Inflammatory macrophage (primary cell): ENCODE measurements at places on chromosomes 7 and 10.

GRCh38 chr10:42864575-42864974 is 82.0 kb downstream of the BMS1 start:
- DNase-seq = peak; percentile 55

DNA sequence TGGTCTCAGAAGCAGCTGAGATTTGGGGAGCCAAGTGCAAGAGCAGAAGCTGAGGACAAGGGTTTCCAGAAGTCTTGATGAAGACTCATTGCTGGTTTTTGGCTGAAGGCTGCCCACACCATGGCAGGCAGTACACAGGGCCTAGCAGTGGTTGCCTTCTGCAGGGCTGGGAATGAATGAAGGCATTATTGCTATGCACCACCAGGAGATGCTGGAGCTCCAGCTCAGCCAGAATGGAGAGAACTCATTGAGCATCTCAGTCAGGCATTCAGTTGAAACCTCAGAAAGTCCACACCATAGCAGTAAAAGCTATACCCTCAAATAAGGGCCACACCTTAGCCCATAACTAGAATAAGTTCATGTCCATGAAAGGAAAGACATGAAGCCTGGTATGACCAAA is 190.5 kb downstream of the DPP6 start:
- no peak for DNase-seq

DNA sequence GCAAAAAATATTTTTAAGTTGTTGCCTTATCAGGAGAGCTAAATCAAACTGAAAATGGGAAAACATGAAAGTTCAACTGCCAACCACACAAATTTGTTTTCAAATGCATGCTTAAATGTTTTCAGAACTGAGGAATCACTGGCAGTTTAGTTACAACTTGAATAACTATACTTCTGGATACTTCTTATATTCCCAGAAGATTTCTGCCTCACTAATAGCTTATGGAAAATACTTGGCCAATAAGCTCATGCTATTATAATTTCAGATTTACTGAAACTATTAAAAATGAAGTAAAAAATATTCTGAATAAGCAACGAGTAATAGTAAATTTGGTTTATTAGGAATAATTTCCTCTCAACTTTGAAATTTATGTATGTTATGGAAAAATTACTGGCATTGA is 222.2 kb downstream of the CDK14 start:
- no peak for DNase-seq

GRCh38 chr7:102431617-102432298 is 1.6 kb upstream of the ORAI2 start:
- no peak for DNase-seq

DNA sequence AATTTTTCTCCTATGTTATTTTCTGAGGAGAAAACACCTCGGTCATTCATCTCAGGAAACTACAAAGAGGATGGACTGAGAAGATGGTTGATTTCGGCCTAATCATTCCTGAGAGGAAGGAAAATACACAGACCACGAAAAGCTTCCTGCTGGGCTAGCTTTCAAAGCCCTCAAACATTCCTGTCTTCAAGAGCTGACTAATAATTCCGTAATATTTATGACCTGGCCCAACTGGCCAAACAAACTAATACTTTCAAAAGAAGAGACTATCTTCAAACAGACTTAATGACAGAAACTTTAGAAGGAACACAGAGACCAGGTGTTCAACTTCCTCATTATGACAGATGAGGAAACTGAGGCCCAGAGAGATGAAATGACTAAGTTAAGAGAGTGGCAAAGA is 215.1 kb upstream of the FRMD4A start:
- no peak for DNase-seq

- peak; percentile 37 for DNase-seq
Measured at GRCh38 chr7:88835147-88835728, 39.7 kb upstream of the TEX47 start.

- DNase-seq = peak; percentile 94
Measured at GRCh38 chr10:72048450-72049124, 39.8 kb downstream of the SPOCK2 start.

DNA sequence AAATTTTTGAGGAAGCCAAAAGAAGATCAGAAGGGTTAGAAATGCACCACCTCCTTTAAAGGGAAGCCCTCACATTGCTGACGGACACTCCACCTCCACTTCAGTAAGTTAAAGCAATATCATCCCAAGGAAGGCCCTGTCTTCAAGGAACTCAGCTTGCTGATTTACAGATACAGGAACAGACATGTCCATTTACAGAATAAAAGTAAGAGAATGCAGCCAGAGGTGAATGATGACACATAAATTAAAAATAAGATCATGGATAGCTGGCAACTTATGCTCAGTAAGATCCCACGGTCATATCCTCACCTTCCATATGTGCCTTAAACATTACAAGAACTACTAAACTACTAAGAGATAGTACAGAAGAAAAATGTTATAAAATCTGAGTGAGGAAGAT is 20.4 kb downstream of the GRB10 start:
- DNase-seq = no peak

- DNase-seq = no peak
Measured at GRCh38 chr10:50636618-50637579, 13.1 kb upstream of the SGMS1 start.

DNA sequence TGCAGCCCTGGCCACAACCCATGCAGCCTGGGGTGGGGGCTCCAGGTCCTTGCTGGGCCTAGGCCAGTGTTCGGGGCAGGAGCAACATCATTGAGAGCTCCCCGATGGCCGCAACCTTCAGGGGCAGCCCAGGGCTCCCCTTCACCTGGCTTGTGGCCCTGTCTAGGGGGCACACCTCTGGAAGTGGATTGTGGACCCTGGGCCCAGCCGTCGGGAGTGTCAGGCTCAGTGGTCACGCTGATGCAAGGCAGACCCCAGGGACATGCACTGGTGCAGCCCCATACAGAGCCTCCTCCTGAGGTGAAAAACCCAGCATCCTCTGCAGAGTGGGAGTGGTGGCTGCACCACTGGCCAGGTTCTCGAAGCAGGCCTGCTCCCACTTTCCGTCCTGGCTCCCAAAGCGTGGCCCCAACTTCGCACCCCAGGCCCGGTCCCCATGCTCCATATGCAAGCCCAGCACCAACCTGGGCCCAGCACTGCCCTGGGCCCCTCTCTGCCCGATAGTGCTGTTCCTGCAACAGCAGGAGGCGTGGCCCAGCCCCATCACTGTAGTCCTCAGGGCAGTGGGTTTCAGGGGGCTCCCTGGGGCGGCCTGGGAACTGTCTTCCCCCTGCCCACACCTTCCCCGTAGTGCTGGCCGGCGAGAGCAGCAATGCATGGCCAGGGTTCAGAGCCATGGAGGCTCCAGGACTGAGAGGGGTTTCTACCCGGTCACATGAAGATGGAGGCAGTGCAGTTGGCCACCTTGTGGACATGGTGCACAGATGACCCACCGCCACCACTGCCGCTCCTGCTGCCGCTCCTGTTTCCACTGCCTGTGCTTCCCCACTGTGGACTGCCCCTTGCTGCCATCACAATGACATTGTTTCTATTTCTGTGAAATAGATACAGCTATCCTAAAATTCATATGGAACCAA is 303.9 kb upstream of the NRG3 start:
- DNase-seq = no peak

DNA sequence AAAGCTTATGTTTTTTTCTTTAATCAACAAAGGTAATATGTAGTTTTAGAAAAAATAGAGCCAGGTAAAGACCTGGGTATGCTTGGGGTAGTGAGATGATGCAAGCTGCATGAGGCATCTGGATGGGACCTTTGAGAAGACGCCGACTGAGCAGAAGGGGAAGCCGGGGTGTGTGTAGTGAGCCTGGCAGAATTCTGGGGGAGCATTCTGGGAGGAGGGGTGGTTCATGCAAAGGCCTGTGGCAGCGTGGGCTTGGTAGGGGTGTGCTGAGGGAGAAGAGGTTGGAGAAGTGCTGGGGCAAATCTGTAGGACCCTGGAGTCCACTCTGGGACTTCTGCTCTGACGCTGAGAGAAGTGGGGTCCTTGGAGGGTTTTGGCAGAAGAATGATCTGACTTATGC is 33.9 kb upstream of the SHH start:
- no peak for DNase-seq

- no peak for DNase-seq
Measured at GRCh38 chr10:58780476-58780875, 267.8 kb downstream of the BICC1 start.

GRCh38 chr10:127186813-127187212 is 9.6 kb downstream of the INSYN2A start:
- no peak for DNase-seq

DNA sequence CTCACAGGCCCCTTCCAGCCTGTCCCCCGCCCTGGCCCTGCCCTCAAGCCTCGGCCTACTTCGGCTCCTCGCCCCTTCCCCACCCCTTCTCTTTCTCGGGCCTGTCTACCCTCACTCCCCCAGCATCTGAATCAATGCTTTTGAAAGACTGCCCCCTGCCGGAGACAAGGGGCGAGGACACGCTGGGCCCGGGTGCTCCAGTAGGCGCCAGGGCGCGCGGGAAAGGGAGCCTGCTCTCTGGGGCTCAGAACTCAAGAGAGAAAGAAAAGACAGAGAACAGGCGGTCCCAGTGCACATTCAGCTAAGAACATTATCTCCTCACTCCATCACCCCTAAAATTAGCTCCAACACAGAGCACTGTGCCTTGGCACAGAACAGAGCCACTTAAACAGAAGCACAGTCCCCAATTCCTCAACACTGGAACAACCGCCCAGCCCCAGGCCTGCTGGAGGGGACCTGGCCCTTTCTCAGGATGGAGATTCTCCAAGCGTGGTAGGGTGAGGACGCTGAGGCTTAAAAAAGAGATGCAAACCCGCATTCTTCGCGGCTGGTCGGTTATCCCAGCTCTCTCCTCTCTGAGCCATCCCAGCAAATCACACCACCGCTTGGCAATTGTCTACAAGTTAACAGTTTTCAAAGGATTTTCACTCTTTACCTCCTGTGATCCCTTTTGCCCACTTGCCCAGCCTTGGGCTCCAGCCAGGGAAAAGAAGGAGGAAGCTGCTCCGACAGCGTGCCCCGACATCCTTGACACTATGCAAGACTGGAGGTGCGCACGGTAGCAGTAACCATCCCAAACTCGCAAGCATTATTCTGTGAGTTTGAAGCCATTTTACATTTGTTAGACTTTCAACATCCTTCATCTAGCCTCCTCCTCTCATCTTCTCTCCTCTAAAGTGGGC is 2.1 kb downstream of the GIGYF1 start:
- peak; percentile 74 for DNase-seq

- DNase-seq = no peak
Measured at GRCh38 chr7:105838627-105839231, 37.7 kb downstream of the ATXN7L1 start.

DNA sequence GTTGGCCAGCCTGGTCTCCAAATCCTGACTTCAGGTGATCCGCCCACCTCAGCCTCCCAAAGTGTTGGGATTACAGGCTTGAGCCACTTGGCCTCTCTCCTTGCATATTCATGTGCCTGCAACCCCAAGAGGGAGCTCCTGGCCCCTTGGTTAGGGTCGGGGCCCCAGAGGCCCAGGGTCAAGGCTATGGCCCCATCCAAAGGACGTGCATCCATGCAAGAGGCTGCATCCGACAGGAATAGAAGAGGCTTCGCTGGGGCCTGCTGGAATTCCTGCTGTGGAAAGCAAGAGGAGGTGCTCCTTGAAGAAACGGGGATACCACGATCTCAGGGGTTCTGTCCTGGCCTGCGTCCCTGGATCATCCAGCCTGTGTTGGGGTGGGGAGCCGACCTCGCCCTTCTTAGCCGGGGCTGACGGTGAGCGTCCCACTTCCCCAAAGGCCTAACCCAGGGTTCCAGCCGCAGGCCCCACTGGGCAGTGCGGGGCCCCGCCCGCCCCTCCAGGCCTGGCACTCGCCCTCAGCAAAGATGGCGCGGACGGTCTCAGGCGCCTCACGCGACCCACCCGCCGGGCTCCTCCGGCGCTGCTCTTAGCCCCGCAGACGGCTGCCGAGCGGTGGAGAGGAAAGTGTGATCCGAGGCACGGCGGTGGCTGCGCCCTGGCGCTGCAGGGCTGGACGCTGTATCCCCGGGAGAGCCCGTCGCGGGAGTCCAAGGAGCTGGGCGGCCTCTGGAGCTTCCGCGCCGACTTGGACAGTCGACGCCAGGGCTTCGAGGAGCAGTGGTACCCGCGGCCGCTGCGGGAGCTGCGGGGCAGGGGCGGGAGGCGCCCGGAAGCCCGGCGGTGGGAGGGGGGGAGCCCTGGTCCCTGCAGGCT is 54.7 kb downstream of the ZNF727 start:
- no peak for DNase-seq

GRCh38 chr10:83978681-83979383 is 160.5 kb upstream of the GHITM start:
- DNase-seq = no peak

DNA sequence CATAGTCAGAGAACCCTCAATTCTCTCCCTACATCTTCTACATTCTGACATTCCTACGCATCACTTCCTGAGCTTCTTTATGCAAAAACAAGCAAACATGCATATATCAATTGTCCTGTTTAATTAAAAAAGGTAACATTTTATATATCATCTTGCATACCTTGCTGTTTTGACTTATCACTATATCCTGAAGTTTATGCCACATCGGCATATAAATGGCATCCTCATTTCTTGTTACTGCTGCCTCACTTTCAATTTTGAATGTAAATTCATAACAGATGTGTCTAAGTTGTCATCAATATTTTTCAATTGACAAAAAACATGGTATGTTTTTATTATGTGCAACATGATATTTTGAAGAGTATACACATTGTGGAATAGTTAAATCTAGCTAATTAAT is 377.3 kb upstream of the STEAP1 start:
- DNase-seq = no peak

DNA sequence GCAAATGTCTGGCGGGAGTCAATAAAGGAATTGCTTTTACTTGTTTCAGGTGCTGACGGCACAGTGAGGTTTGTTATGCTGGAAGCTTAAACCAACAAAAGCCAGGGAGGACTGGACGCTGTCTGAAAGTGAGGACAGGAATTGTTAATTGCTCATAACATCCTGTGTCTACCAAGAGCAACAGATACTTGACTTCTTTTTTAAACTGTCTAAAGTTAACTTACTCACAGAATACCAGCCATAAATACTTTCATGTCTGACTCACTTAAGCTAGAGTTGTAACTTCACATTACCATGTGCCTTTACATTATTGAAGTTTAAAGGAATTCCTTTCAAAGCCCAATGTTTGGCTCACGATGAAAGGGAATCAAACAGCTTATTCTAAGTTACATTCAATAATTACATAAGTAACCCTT is 252.7 kb upstream of the SHH start:
- no peak for DNase-seq

GRCh38 chr10:42976351-42977031 is 100.4 kb upstream of the RET start:
- DNase-seq = no peak

GRCh38 chr10:3421537-3422257 is 249.1 kb upstream of the PITRM1 start:
- no peak for DNase-seq

- peak; percentile 18 for DNase-seq
Measured at GRCh38 chr7:102079140-102080018, 207.3 kb upstream of the SH2B2 start.

GRCh38 chr7:78734626-78735025 is 718.8 kb downstream of the MAGI2 start:
- DNase-seq = no peak

- DNase-seq = no peak
Measured at GRCh38 chr10:614790-615582, 74.5 kb downstream of the DIP2C start.

DNA sequence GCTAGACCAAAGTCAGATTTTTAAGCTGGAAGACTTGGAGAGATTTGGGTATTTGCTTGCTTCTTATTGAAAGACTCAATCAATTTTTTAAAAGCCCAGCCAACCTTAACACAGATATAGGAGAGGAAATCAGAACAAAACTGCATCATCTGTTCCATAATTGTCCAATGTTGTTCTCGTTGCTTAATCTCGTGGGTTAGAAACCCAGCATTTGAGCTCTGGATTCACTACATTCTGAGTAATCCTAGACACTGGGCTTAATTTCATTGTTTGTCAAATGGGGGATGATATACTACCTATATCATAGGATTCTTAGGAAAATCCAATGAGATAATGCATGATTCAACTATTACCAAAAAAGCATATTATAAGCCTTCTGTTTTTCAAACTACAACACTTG is 48.9 kb downstream of the CALD1 start:
- no peak for DNase-seq
